ENCODE measurements at places on chromosomes 1 and 21.

DNA sequence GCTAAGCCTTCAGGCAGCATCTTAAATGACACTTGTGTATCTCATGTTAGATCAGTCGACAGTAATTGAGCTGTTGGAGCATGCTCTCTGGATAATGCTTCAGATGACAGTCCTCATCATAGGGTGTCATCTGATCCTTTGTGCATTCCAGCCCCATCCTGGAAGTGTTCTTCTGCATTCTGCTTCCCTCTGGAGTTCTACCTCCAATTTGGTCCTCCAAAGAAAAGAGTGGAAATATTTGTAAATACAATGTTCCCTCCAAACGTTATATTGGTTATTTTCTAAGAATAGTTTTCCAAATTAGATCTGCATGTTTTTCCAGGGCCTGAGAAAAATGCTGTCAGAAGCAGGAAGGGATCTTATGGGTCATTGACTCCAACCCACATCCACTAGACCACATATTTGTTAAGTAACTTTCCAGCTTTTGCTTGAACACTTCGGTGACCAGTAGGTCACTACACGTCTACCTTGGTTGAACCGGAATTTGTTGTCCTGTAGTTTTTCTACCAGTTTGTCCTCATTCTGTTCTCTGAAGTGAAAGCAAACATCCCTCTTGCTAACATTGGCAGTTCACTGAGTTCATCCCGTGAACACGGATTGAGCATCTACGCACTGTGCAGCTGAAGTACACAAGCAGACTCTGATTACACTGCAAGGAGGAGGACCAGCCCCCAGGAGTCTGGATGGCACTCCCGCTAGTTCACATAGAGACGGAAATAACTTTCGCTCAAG is 136.0 kb downstream of the TLR5 start:
- DNase-seq = no peak

- no peak for DNase-seq
Measured at GRCh38 chr1:38724160-38725131, 135.1 kb downstream of the RRAGC start.

DNA sequence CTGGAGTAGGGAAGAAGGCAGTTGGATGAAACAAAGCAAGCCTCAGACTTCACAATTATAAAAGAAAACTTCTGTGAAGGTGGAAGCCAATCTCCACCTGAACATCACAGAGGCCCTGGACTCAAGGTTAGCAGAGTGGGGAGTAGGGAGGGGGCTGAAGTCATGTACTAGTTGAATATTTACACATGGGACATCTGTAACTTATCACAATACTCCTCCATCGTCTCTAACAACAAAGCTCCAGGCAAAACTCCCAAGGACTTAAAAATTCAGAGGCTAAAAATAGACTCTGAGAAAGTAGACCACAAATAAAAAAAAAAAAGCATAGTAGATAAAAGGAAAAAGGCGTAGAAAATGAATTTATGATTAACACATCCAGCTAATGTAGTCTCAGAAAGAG is 326.3 kb upstream of the PKN2 start:
- DNase-seq = no peak

GRCh38 chr1:153771261-153771660 is 3.9 kb upstream of the SLC27A3 start:
- DNase-seq = no peak

DNA sequence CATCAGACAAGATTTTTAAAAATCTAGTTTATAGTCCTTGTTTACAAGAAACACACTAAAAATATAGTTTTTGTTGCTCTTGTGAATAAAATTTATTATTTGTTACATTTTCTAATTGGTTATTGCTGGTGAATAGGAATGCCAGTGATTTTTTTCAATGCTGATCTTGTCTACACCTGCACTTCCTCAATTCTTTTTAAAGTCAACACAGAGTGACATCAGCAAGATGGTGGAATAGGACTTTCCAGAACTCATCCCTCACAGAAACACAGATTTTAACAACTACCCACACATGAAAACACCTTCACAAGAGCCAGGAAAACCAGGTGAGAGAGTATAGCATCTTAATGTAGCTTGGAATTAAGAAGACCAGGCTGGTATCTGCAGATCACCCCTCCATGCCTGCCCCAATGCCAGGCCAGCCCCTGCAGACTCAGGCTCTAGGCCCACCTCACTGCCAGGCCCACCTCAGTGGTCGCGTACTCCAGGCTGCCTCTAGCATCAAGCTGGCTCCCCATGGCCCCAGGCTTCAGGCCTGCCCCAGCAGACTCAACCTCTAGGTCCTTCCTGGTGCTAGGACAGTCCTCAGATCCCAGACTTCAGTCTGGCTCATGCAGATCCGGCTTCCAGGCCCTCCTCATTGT is 117.6 kb downstream of the WDR3 start:
- DNase-seq = no peak

DNA sequence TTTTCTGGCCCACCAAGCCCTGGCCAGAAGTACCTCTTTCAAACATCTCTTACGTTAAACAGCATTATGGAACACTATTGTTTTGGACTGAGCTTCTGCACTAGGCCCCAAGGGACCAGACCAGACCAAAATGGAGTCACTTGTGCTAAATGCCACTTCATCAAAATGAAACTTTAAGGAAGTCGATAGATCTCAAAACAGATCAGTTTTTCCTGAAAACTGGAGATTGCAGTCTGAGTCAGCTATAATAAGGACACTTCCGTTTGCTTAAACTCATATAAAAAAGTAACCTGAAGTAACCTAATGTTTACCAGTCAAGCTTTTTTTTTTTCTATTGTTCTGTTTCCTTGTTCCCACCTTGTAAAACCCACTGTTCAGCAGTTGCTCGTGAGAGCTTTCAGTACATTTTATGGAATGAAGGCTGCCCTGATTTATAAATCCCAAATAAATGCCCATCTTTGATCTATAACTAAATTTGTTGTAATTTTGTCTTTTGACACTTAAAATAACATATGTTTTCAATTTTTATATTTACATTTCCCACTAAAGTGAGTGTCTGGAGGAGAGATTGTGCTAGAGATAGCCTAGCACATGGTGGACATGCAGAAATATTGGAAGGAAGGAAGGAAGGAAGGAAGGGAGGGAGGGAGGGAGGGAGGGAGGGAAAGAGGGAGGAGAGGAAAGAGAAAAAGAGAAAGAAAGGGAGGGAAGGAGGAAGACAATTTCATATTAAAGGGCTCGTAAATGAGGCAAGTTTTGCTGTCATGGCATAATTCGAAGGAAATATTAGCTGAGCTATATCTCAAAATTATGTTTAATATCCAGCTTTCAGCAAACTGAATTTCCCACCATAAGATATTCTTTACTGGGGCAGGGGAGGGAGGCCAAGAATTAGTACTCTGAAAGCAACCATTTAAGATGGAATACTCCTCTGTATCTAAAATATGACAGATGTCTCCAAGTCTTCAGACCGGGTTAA is 77.0 kb upstream of the CXADR start:
- DNase-seq = no peak

All from tibial nerve (tissue), 4 donors.